ENCODE measurements at places on chromosomes 5 and 9.

GRCh38 chr9:89494199-89494598 is 3.7 kb downstream of the SEMA4D start:
- DNase-seq, result no peak

- DNase-seq, result no peak
Observed at GRCh38 chr5:39202597-39203274, 16.6 kb downstream of the FYB1 start.

DNA sequence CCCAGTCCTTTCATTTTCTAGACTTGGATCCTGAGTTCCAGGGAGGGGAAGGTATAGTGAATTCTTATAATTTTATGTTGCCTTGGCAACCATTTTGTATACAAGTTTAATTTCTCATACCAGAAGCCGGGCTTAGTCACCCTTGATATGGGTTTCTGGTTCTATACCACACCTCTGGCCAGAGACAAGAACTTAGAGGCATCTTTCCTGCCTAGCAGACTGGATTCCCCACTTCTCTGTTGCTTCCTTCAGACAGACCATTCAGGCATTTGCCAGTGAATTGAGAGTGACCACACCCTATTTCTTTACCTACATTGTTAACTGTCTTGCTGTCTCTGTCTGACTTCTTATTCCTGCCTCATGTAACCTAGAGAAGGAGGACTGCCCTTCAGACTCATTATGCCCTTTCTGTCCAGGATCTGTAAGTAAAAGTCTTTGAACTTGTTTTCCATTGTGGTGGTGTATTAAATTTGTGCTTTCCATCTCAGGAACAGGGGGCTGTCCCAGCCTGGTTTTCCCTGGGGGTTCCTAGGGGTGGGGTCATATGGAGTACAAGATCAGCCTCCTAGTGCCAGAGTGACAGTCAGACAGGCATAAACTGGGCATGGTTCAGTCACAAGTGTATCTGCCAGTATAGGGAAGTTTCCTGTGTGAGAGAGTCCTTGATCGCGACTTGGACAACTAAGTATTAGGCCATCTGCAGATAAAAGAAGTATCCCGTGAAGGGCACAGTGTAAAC is 27.4 kb downstream of the TNFSF8 start:
- DNase-seq, result no peak

DNA sequence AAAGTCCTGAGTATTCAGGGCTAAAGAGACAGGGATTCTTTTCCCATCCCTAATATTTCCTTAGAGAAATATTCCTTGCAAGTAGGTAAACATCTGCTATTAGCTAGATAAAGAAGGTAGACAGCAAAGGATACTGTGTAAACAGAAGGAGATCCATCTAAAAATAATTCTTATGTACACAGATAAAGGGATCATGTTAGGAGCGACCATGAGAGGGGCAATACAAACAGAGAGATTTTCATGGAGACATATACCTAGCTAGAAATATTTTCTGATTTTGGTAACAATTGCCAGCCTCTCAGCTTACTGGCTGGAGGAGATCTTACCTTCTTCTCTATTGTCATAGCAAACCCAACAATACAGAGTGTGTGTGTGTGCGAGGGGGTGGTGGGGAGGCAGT is 184.6 kb upstream of the DMAC1 start:
- no peak for DNase-seq

DNA sequence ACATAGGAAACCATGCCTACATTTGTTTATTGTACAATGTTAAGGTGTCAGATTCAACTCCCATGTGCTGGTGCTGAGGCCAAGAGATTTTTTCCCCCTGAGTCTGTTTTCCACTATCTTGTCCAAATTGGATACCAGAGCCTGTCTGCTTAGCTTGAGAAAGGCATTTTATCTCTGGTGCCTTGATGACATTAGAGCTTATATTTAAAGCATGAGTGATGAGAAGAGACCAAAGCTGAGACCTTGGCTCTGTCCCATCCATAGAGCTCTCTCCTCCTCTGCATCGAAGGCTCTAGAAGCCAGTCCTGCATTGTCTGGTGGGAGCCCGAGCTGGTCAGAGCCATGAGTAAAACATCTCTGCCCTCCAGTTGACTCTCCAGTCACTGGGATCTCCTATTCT is 10.4 kb upstream of the PPP2CA start:
- DNase-seq, result no peak

- no peak for DNase-seq
Observed at GRCh38 chr9:118959366-118959765, 409.9 kb downstream of the BRINP1 start.

DNA sequence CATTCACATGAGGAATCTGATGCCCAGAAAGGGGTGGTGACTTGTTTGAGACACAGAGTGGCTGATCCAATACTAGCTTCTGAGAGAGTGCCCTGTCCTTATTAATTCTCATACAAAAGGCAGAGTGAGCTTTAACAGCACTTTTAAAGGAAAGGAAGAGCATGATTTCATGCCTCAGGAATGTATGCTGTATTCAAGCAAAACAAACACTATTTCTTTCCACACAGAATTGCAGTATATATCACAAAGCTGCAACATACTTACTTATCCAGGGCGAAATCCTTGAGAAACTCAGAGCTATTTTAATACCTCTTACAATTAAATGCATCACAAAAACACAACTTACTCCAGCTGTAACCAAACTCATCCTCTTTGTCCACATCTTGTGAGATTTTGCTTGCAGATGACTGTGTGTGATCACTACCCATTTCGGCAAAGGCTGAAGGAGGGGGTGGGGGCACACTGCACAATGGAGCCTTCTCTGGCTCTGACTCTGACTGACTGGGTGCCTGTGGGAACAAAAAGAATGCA is 139.8 kb downstream of the MPDZ start:
- DNase-seq, result no peak

GRCh38 chr5:148454576-148454975 is 70.8 kb downstream of the FBXO38 start:
- no peak for DNase-seq

GRCh38 chr9:79663878-79664277 is 92.1 kb downstream of the TLE4 start:
- no peak for DNase-seq

DNA sequence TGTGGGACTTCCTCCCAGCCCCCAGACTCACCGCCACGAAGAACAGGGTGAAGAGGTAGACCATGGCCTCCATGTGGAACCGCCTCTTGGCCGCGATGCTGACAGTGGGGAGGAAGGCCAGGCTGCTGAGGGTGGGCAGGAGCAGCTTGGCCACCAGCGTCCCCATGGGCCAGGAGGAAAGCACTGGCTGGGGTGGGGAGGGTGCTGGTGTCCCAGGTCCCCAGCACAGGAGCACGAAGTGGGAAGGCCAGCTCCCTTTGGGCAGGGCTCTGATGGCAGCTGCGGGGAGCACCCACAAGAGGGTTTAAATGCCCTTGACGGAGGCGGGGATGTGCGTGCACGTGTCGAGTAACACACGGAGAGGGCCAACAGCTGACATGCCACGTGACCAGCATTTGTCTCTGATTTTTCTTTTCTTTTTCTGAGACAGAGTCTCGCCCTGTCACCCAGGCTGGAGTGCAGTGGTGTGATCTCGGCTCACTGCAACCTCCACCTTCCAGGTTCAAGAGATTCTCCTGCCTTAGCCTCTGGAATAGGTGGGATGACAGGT is at the start of gene MYMK:
TSS of gene MYMK (minus strand) at position 281 of the 550 bp plus-strand sequence. CDS start at position 166, 115 bp downstream.
- no peak for DNase-seq

DNA sequence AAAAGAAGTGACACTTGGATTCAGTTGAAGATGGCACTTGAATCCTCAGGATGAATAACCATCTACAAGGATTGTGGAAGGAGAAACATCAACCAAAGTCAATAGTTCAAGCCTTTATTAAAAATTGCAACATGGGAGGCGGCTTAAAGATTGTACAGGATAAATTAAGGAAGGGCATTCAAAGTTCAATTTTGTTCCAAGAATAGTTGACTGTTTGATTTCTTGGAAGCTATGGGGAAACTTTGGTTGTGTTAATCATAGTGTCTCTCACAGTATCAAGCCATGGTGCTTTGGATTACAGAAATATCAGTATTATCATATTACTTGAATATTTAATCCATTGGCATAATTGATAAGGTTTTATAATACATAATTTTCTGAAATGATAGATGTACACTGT is 1844.3 kb downstream of the MAT2B start:
- DNase-seq, result no peak

- DNase-seq, result no peak
Observed at GRCh38 chr9:128800061-128800460, 13.0 kb downstream of the TBC1D13 start.

DNA sequence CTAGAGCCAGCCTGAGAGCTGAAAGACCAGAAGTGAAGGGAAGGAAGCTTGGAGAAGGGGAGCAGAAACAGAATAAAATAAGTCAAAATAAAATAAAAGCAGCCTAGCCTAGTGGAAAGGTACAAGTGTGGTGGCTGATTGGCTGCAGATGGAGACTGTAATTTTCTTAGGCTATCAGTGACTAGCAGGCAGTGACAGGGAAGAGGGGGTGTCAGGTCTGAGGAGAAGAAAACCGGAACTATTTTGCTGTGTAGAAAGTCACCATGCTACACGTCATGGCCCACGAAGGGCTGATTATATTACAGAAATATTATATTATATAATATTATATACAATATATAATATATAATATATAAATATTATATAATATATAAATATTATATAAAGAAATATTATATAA is 98.1 kb upstream of the TAF11L2 start:
- no peak for DNase-seq

DNA sequence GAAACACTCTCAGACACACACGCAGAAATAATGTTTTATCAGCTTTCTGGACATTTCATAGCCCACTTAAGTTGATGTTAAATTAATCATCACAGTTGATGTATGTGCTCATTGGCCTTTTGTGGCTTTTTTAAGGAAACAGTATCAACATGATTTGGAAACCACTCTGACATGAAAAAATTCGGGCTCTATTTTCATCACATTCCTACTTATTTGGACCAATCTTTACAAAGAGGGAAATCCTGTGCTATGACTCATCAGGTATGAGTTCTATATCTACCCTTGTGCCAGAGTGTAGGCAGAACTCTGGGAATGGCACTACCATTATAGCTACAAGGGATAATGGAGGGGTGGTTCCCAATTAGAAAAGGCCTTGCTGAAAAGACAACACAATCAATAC is 388.4 kb upstream of the PTGER4 start:
- no peak for DNase-seq

Measured in stimulated activated CD4-positive, alpha-beta T cell treated with anti-CD3 and anti-CD28 coated beads, Interleukin-2, amount 100 ng/mL, for 48 hours (primary cell).